ENCODE measurements at places on chromosomes 5 and 9.

DNA sequence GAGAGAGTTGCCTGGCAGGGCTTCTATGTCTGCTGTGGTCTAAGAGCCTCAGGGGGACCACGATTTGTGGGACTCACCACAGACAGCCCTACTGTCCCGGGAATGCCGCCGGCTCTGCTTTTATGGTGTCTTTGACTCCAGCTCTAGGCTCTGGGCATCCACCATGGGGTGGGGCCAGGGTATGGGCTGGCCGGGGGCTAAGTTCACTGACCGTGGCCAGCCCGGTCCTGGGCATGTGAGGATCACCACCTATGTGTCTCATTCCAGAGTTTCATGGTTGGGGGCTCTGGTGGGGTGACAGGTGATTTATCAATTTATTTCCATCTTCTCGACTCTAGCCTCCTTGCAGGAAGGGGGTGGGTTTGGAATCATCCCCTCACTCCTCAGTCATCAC is 139.4 kb downstream of the GADD45G start:
- DNase-seq, result no peak

- DNase-seq, result no peak
These were observed 792.2 kb upstream of the CDH9 start for GRCh38 chr5:27830546-27830945.

- DNase-seq, result no peak
These were observed 34.6 kb downstream of the TTC39B start for GRCh38 chr9:15272377-15272928.

- no peak for DNase-seq
These were observed 47.7 kb upstream of the TMC1 start for GRCh38 chr9:72473474-72474261.

DNA sequence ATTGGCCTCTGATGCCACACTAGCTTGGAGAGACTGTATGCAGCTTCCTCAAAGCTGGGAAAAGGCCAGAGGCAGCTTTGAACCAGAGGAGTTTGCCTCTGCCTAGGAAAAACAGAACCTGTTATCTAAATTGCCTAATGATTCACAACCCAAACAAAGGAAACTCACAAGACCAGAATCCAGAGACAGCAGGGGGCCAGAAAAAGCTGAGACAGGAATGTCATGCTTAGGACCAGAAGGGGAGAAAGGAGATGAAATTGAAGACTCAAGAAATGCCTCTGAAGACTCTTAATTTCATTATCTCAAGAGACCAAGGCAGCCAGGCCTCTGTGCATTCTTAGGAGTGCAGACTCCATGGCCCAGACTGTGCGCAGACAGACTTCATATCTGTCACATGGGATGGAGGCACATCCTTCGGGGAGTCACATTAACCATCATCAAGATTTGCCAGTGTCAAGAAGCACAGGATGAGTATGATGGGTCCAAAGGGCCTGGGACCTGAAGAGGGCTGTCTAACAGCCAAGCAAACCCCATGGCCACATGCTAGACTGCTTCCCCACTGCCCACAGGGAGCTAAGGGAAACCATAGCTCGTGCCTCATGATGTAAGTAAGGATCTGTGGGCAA is 57.3 kb downstream of the ARSB start:
- DNase-seq, result no peak

DNA sequence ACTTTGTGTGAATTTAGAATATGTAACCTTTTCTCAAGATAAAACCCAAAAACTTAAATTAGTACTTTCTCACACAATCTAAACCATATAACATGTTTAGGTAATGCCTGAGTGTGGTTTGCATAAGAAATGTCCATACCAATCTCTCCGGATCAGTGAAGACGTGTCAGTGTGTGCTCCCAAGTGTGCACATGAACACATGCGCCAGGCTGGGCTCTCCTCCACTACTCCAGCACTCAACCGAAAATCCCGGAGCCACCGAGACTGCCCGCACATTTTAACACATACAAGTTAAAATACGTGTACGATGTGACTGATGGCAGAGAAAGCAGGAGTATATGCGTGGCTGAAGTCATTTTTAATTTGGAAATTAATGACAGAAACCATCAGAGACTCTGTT is 658.4 kb downstream of the EFNA5 start:
- no peak for DNase-seq

DNA sequence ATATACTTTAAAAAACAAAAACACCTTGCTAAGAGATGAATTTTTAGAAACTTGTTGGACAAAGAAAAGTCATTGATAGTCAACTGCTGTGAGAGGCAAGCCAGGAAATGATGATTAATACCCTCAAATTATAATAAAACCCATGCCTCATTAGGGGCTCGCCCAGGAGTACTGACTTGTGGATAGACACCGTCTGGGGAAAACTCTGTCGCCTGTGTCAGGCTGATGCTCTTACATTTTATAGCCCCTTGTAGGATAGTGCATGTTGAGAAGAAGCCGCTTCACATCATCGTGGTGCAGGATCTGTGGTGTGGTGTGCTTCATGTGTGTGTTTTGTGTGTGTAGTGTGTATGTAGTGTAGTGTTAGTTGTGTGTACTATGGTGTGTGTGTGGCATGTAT is 39.1 kb downstream of the SYK start:
- no peak for DNase-seq

GRCh38 chr5:147935032-147935431 is 28.7 kb upstream of the C5orf46 start:
- DNase-seq, result peak; percentile 1

DNA sequence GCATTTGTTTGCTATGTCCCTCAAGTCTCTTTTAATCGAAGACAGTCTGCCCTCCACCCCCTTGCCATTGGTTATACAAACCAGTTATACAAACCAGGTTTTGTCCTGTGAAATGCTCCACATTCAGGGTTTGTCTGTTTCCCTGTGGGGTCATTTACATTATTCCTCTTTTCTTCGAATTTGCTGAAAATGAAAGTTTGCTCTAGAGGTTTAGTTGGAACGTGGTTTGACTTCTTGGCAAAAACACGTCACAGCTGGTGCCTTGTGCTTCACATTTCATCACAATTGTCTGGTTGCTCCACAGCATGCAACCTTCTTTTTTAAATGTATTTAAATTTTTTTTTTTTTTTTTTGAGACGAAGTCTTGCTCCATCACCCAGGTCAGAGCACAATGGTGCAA is 4.2 kb upstream of the HAVCR2 start:
- DNase-seq, result no peak

DNA sequence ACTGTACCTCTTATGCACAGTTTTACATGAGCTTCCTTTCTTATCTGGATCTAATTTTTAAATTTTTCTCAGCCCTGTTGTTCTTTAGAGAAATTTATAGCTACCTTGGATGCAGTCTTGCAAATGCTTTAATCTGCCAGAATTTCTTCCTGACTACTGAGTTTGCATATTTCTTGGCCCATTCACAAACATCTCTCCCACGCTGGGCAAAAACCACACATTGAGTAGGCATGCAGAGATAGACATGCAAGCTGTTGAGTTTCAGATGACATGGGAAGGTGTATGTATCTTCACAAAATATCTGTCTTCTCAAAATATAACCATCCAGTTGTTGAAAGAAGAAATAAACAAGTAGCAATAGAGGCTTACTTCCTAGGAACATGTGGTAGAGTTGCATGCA is 101.2 kb downstream of the PARP8 start:
- no peak for DNase-seq

DNA sequence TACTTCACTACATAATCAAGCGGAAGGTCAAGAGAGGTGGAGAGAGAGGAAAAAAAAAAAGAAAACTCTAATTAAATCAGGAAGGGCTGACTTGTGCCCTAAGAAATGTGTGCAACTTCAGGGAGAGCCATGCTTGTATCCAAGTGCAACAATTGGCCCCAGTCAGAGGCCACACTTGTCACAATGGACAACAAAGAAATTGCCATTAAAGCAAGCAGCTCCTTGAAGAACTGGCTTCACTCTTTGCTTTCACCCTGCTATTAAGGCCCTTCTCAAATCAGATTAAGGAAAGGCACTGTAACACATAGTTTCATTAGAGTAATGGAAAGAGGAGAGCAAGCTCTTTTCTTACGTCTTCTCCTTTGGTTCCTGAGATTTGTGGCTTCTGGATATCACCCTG is 480.9 kb upstream of the WWC1 start:
- DNase-seq, result no peak

GRCh38 chr5:132050661-132051552 is 9.5 kb upstream of the IL3 start:
- no peak for DNase-seq

- DNase-seq, result no peak
These were observed 1.5 kb downstream of the CLIC3 start for GRCh38 chr9:136994888-136995230.

- DNase-seq, result no peak
These were observed 85.7 kb upstream of the FAM169A start for GRCh38 chr5:74951865-74952264.

- no peak for DNase-seq
These were observed at the start of gene GGTA1 for GRCh38 chr9:121499427-121500164. TSS of gene GGTA1 (minus strand) at chr9:121499844. CDS start at chr9:121467922, 31,922 bp downstream.

DNA sequence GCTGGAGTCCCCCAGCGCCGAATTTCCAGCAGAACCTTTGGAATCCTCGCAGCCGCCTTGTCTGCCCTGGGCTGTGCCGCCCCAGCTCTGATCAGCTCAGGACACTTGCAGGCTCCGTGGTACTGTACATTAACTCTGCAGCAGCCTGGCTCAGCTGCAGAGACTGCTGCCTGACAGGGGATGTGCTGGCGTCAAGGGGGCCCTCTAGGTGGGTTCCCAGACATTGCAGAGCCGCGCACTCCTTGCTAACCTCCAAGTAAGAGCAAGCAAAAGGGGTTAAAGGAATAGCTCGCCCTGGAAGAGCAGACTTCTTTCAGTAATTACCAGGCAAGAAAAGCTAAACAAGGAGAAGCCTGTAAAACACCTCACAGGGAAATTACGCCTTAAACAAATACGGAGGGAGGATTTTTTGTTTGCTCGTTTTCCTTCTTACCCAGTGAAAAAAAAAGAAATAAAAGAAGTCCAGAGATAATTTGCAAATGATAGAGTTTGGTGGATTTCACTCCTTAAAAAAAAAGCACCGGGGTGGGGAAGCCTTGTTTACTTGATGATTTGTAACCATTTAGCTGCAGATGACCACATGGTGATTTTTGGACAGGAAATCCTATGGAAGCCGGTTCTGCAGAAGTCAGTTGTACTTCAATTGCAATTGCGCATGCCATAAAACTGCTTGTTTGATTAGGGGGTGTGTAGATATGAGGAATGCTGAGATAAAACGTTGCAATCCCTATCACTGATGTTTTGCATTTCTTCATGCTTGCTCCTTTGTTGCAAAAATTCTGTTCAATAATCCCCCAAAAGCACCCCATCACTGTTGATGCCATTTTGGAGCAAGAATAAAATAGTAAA is 305.8 kb downstream of the PDE4D start:
- peak; percentile 57 for DNase-seq

DNA sequence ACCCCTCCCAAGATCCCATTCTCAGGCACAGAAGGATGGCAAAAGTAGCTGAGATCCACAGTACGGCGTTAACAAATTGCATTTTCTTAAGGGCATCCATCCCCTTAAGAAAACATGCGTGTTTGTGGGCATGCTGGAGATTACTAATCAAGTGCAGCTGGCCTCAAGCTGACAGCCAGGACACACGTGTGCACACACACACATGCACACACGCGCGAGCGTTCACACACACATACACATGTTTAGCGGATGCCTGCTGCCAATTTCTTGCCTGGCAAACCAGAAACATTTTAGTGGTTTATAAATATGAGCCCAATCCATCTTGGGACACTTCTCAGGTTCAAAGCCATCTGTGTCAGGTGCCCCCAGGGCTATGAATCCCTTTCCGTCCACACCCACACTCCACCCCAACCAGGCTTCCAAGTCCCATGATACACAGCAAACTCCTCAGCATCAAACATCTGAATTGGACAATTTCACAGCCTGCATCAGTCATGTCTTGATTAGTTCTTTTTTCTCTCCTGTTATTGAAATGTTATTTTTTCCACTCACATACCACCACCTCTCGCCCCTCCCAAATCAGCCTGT is 23.5 kb upstream of the SMIM23 start:
- DNase-seq, result no peak

DNA sequence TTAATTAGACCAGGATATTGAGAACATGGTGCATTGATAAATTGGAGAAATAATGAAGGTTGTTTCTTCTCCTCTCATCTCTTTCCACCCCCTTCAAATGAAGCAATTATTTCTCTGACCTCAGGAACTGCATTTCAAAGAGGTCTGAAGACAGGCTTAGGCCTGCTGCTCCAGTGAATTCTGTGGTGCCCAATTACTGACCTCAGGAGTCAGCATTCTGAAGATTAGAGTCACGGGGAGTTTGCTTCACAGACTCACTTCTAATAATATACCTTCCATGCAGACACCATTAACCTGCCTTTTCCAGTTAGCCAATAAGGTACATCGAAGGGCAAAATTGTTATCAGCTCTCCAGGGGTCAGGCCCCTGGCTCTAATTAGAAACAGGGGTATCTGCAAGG is 270.9 kb downstream of the GAS1 start:
- DNase-seq, result no peak

GRCh38 chr5:39799242-39799641 is 374.5 kb upstream of the DAB2 start:
- DNase-seq, result no peak

- no peak for DNase-seq
These were observed 40.7 kb downstream of the TIMD4 start for GRCh38 chr5:156922207-156922792.

DNA sequence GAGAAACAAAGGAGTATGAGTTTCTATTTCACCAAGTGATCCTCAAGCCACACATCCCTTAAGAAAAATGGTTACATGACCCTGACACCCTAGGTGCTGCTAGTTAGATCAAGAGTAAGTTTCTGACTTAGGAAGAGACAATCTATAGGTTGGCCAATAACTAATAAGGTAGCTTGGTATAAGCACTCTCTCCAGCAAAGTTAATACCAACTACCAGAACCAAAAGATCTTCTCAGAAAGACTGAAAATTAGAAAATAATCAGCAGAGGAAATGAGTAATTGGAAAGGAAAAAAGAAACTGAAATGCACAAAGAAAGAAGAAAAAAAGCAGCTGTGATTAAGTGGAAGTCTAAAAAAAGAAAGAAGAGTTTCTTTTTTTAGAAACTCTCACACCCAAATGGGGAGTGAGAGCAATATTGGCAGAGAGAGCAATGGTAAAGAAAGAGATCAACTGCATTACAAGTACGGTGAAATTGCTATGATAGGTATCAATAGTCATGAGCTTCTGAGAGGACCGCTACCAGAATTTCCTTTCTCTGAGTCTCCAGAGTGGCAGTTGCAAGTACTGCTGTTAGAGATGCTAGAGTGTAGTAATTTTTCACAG is 195.5 kb downstream of the TMEM167A start:
- no peak for DNase-seq

DNA sequence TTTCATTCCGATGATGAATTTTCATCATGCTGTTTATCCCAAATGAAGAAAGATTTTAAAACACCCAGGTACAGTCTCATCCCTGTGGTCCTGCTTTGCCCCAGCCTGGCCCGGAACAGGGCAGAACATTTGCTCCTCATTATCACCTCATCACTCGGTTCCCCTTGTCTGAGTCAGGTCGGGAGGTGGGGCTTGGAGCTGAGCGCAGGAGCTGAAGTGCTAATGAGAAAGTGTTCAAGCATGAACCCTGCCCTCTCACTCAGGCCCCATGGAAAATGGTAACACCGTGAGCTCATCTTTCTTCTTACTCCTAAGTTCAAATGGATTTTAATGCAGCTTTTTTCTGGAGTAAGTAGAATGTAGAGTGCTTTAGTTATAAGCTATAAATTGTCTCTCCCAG is 466.2 kb downstream of the KDM4C start:
- no peak for DNase-seq
